Activated naive CD4-positive, alpha-beta T cell treated with Interleukin-2 at 50 U/mL for 16 hours (primary cell): ENCODE measurements at places on chromosomes 5 and 9.

GRCh38 chr5:151208481-151208914, 15.4 kb downstream of the CCDC69 start:
- no peak for DNase-seq

DNA sequence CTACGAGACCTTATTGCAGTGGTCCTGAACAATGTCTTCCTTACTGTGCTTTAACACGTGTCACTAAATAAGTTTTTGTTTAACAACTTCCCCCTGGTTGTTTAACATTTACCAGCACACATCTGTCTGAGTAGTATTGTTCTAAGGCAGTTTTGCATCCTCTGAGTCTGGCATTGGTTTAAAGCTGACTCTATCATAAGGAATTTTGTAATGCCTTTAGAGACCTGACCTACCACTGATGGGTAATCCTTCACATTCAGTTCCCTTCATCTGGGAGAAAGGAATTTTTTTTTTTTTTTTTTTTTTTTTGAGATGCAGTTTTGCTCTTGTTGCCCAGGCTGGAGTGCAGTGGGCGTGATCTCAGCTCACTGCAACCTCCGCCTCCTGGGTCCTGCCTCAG, 20.0 kb upstream of the PCAT7 start:
- no peak for DNase-seq

DNA sequence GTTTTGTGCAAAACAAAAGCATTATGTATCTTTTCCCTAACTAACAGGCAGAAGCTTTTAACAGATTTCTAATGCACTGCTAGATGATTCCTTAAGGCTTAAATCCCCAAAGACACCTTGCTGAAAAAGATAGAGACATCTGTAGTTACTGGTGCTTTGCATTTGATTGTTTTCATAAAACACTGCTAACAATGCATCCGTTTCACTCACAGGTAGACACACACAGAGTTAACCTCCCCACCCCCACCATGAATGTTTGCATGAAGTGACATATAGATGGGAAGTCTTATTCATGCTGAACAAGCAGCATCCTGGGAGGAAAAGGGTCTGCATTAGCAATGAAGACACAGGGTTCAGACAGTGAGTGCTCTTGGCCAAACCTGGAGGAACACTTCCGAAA, 100.9 kb downstream of the ASTN2 start:
- no peak for DNase-seq

DNA sequence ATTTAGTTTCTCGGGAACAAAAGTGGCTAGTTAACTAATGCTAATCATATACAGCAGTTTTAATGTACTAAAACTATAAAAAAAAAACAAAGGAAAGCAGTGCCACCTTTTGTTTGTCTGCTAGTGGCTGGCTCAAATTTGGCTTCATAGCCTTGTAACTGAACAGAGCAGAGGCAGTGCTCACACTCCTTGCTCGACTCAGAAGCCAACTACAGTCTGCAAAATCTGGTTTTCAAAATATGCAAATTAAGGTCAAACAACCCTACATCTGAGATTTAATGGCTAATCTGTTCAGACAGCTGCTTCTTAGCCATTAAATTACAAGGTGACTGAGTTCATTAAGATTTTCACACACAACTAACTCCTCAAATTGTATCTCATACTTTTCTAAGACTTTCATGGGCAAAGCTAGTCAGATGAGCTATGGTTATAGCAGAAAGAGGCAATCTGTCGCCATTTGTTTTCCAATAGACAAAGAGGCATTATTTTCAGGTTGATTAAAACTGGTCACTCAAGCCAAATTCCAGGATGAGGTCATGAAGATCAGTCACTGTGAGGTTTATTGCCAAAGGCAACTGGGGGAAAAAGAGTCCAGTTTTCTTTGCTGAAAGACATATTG, 56.8 kb upstream of the EPB41L4A start:
- no peak for DNase-seq

DNA sequence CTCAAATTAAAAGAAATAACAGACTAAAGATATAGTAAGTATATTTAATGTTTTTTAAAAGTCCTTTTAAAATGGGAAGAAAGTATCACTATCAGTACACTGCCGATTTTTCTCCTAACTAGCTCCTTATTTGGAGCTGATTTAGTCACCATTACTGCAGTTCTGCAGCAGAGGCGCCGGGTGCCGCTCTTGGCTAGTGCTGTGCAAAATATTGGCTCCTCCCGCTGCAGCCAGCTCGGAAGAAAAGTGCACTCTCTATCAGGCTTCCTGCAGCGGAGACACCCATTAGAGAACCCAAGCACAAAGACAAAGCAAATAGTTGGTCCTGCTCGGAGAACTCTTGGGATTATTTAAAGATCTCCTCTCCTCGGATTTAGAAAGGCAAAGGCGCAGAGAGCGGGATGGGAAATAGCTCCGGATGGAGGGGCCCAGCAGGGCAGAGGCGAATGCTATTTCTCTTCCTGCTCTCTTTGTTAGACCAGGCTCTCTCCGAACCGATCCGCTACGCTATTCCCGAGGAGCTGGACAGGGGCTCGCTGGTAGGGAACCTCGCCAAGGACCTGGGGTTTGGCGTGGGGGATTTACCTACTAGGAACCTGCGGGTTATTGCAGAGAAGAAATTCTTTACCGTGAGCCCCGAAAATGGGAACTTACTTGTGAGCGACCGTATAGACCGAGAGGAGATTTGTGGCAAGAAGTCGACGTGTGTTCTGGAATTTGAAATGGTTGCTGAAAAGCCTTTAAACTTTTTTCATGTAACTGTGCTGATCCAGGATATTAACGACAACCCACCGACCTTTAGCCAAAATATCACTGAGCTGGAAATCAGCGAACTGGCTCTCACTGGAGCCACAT, at the start of gene PCDHGB3:
TSS of gene PCDHGB3 (plus strand) at position 249 of the 855 bp plus-strand sequence. CDS start at position 402, 153 bp downstream.
- peak; percentile 36 for DNase-seq

- DNase-seq: no peak
Observed at GRCh38 chr5:57828221-57828620, 345.6 kb upstream of the ACTBL2 start.

- DNase-seq: no peak
Observed at GRCh38 chr9:19998823-19999455, 210.1 kb upstream of the SLC24A2 start.

DNA sequence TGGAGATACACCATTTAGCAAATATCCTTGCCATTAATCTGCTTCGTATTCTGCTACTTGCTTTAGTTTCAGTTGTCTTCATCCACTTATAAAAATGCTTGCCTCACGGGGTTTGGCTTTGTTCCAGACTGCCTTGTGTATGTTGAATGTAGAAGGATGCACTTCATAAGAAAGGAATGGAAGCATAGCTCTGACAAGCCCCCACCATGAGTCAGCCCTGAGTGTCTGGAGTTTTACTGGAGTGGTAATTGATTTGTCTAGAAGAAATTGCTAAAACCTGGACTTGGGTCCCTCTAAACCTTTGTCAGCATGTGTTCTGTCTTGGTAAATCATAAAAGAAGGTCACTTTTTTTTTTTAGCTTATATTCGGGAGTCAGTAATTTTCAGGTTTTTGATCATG, 4.6 kb downstream of the TEX48 start:
- no peak for DNase-seq

DNA sequence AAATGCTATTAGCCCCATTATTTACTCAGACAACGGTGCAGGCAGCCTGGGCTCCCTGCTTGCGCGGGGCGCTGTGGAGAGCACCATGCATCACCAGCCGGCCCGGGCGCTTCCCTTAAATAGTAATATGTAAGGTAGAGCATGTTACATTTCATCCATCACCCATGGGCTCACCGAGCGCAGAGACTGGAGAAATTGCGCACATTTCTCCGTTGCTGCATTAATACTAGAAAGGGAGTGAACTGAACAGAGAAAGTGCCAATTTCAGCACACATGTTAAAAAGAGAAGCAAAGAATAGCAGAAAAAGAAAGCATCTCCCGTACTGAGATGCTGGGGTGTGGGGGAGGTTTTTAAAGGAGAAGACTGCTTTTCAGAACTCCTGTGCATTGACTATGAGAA, 400.3 kb downstream of the ZSWIM6 start:
- no peak for DNase-seq

DNA sequence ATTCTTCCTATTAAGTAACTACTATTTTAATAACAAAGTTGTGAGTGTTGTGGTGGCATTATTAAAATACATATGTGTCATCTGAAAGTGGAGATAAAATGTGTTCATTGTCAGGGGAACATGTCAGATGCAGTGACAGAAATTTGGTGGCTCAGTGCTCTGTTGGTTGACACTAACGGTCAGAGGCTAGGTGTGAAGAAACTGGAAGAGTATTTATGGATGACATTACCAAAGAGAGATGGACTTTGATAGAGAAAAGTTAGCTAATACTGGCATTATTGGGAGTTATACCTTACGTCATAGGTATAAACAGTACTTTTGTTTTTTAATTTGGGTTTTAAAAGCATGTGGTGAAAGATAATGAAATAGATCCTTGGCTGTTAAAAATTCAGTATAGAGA, 33.7 kb downstream of the PAM start:
- DNase-seq: no peak

- no peak for DNase-seq
Observed at GRCh38 chr5:121144764-121145163, 680.7 kb downstream of the PRR16 start.

- DNase-seq: no peak
Observed at GRCh38 chr5:85813146-85813545, 804.6 kb upstream of the COX7C start.

DNA sequence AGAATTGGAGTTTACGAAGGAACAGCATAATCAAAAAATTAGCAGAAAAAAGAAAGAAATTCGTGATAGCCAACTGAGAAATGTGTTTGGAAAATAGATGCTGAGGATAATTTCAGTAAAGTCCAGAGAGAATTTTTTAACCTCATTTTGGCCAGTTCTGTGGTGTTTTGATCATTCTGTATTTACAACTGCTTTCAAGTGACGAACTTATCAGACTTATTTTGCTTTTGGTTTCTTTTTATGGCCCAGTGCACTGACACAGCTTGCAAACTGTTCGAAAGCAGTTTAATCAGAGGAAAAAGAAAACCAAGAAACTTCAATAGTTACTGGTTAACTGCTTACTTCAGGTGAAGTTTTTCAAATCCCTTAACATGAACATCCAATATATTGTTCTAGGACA, 1.9 kb downstream of the SDHA start:
- DNase-seq: no peak

DNA sequence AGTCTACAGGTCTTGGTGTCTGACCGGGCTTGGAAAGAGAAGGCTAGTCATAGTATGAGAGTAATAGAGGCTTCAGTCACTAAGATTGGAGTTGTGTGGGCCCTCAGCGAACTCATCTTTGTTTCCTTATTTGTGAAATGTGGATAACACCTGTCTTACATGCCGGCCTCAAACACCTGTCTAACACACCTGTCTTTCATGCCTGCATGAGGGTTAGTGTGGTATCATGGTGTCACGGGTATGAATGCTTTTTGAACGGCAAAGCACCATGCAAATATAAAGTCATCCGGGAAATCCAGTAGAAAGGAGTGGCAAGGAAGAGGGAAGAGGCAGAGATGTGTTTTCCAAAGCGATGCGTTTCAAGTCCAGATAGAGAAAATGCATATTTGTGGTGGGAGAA, 25.5 kb downstream of the GRAMD2B start:
- DNase-seq: no peak

- DNase-seq: no peak
Observed at GRCh38 chr5:147906326-147907095, at the start of gene C5orf46. C5orf46 (minus strand) TSS chr5:147906538; CDS start chr5:147906501, 37 bp downstream.

GRCh38 chr5:179337796-179338676, 7.2 kb downstream of the ADAMTS2 start:
- no peak for DNase-seq

DNA sequence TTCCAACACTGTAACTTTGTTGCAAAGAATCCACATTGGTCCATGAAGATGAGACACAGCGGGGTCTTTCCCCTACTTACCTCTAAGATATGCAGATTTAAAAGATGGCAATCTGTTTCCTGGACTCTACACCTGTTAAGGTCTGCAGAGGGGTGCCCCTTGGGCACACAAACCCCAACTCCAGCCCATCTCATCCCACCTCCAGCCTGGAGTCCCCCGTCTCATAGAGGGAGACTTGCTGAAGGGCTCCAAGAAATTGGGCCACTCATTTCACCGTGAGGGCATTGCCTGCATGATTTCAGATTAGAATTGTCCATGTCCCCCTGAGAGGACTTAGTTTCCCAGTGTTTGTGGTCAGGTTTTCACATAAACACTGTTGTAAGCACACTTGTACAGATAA, 365.7 kb downstream of the IRX2 start:
- no peak for DNase-seq

DNA sequence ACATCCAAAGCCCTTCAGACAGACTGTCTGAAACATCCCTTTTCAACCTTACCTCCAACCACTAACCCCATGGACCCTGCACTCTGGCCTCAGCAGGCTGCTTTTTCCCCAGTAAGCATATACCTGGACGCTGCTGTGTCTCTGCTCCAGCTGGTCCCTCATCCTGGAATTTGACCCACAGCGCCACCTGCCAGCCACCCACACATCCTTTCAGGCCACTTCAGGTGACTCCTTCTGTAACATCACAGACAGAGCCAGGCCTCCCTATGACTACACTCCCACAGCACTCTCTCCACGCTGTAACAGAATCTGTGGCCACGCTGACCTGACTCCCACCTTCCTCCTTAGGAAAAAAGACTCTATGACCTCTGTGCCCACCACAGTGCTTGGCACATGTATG, 3.4 kb downstream of the MGAT1 start:
- no peak for DNase-seq

- DNase-seq: no peak
Observed at GRCh38 chr5:139810341-139811273, 15.0 kb downstream of the PSD2 start.

DNA sequence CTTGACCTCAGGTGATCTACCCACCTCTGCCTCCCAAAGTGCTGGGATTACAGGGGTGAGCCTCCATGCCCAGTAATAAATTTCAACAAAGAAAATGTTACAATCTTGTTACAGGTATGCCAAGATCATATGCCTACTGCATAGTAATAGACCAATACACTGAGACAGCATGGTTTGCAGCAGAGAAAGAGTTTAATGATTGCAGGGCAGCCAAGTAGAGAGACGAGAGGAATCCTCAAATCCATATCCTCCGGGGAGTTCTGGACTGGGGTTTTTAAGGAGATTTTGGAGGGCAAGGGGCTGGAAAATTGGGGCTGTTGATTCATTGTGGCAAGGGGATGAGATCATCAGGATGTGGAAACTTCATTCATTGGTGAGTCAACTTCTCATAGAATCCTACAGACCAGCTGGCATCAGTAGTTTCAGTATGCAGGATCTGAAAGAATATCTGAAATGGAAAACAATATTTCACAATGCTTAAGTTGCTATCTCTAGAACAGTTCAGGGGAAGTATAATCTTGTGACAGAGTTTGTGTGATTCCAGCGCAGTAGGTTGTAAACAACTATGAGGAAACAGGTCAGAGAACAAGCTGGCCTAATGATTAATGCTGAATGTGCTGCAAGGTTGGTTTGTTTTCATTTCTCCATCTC, 14.8 kb upstream of the TUT7 start:
- no peak for DNase-seq

GRCh38 chr5:77945874-77946273, 169.7 kb upstream of the TBCA start:
- DNase-seq: no peak

DNA sequence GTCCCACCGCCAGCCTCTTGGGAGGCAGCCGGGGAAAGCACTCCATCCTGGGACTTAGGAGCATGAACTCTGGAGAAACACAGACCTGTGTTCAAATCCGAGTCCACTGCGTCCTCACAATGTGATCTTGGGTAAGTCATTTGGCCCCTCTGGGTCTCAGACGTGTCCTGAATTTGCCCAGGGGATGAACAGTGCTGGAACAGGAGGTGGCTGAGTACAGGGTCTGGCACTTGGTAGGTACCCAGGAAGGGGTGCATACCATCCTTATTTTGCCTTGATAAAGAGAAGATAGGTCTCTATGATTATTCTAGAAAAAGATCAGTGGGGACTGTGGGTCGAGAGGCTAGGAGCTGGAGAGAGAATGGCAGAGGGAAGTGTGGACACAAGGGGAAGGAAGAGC, 135.7 kb downstream of the FGF18 start:
- no peak for DNase-seq
